ENCODE measurements at places on chromosomes 1 and 21.

DNA sequence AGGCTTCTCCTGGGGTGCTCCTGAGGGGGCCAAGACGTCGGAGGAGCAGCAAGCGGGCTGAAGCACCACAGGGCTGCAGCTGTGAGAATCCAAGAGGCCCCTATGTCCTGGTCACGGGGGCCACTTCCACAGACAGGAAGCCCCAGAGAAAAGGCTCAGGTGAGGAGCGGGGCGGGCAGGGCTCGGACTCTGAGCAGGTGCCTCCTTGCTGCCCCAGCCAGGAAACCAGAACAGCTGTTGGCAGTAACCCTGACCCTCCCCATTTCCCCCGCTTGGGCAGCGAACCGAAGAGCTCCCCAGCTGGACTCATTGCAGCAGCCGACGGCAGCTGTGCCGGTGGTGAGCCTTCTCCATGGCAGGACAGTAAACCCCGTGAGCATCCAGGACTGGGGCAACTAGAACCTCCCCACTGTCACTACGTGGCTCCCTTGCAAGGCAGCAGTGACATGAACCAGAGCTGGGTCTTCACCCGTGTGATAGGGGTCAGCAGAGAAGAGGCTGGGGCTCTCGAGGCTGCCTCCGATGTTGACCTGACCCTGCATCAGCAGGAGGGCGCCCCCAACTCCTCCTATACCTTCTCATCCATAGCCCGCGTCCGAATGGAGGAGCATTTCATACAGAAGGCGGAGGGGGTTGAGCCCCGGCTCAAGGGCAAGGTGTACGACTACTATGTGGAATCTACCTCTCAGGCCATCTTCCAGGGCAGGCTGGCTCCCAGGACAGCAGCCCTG, 625 bp downstream of the KLHDC7A start:
- no peak for DNase-seq

DNA sequence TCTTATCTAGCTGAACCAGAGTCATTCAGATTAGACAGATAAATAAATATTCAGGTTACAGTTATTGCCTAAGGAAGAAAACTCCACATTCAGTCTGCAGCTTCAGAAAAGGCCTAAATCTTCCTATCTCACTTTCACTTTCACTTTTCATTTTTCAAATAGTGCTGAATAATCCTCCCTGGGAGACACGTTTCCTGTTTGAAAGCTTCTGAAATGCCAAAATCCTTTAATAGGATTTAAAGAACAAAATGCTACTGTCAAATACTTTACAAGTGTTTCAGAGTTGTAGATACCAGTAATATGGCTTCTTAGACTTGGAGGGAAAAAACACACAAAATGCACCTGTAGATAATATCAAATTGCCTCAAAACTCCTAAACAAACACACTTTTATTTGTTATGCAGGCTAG, 3.9 kb downstream of the PSMB2 start:
- DNase-seq, result no peak

- DNase-seq, result no peak
These were observed 19.9 kb upstream of the NRIP1 start for GRCh38 chr21:15084668-15085067.

GRCh38 chr1:201614262-201615015, 75.5 kb downstream of the NAV1 start:
- no peak for DNase-seq

- no peak for DNase-seq
These were observed 18.9 kb downstream of the WNT4 start for GRCh38 chr1:22123901-22124404.

- DNase-seq, result no peak
These were observed 15.3 kb downstream of the NAV1 start for GRCh38 chr1:201554190-201554600.

- no peak for DNase-seq
These were observed 229.2 kb upstream of the KCNK2 start for GRCh38 chr1:214853340-214853739.

- DNase-seq, result no peak
These were observed 17.5 kb downstream of the LACTBL1 start for GRCh38 chr1:22955146-22955545.

- DNase-seq, result no peak
These were observed 132.4 kb downstream of the DSCAM start for GRCh38 chr21:40714536-40714935.

- no peak for DNase-seq
These were observed 52.0 kb downstream of the ARHGEF11 start for GRCh38 chr1:156993426-156994147.
